Retinal pigment epithelial cell (primary cell): ENCODE measurements at places on chromosomes 2 and 18.

GRCh38 chr2:50241282-50241681 is 790.6 kb downstream of the NRXN1 start:
- no peak for DNase-seq

DNA sequence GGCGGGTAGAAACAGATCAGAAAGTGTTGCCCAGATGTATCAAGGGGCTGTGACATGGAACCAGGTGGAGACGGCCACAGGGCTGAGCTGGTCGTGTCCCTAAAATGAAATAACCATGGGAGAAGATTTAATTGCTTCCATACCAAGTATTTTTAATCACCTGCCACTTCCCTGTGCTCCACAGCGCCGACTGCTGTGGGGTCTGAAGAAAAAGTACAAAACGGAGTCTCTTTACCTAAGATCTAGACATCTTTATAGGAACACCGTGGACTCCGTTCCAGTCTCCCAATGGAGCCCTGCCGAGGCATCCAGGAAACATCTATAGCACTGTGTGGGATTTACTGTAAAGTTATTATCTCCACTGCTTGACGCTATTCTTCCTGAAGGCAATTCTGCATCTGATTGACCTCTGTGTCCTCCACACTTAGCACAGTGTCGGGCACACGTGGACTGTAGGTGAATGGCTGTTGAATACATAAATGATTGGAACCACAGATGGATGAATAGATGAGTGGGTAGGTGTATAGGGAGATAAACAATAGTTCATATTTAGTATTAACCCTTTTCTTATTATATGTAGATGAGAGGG is 21.6 kb upstream of the GYPC start:
- no peak for DNase-seq

GRCh38 chr2:95047629-95048510 is 22.4 kb downstream of the MAL start:
- DNase-seq: no peak

GRCh38 chr2:111182121-111182520 is 61.4 kb downstream of the BCL2L11 start:
- no peak for DNase-seq

DNA sequence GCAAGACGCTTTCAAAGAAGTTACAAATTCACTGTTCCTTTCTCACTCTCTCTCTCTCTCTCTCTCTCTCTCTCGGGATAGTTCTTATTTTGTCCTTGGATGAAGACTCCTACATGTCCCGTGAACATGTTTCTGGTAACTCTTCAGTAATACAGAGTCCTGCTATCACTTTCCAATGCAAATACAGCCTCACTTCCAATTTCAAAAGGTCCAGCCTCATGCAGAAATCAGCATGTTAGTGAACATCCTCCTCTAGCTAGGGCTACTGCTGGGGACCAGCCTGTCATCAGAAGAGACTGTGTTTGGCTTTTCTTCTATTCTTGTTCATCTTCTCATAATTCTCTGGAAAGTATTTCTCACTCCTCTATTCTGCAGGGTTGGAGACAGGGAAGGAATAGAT is 1306.7 kb upstream of the CELF4 start:
- DNase-seq: no peak

GRCh38 chr2:210997373-210997772 is 441.0 kb downstream of the CPS1 start:
- DNase-seq: no peak

- peak; percentile 43 for DNase-seq
Measured at GRCh38 chr2:154484338-154485099, 214.0 kb upstream of the KCNJ3 start.

DNA sequence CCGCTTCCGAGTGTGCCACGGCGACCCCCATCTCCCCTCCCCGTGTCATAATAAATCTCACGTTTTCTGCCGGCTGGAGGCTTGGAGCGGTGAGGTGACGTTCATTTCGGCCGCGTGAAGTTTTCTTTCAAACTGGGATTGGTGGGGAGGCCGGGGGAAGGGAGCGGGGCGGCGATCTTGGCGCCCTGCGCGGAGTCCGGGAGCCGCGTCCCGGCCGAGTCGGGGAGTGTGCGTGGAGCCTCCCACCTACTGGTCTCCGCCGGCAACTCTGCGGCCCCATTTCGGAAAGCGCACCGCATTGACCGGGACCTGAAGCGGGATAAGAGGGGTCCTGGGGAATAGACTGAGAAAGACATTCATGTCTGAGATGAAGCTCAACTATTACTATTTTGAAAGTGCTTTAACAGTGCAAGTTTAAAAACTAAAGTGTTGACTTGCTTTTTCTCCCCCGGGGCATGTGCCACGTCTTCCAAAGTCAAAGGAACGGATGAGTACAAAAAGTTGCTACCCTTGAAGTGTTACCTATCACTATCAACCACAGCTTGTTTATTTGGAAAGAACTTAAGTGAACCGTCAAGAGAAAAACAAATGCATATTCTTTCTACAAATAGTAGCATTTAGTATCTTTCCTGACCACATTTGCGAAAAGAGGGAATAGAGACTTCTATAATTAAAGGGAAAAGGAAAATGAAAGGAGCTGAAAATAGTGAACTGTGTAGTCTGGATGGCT is 818 bp upstream of the IKZF2 start:
- no peak for DNase-seq

GRCh38 chr2:224196810-224197209 is 157.7 kb upstream of the SERPINE2 start:
- no peak for DNase-seq

- no peak for DNase-seq
Measured at GRCh38 chr2:15189216-15189615, 371.9 kb downstream of the NBAS start.

DNA sequence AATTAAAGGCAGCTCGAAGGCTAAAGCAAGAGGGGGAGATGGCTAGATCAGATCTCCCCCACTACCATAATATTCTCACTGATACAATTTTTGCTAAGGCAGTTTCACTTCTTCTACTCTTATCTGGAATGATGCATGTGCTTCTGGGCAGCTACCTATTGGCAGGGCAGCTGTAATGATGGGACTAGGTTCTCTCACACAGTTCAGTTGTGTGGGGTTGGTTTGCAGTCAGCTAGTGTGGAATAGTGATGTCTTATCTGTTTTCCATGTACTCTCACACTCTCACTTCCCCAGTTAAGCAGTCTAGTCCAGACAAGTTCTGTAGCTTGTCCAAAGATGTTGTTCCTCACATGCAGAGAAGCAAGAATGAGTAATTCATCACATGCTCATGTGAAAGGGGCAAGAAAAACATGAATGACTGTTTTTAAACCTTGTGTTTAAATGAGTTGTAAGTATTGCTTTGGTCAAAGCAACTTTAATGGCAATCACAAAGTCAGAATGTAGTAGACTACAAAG is 836.1 kb downstream of the CBLN2 start:
- no peak for DNase-seq

DNA sequence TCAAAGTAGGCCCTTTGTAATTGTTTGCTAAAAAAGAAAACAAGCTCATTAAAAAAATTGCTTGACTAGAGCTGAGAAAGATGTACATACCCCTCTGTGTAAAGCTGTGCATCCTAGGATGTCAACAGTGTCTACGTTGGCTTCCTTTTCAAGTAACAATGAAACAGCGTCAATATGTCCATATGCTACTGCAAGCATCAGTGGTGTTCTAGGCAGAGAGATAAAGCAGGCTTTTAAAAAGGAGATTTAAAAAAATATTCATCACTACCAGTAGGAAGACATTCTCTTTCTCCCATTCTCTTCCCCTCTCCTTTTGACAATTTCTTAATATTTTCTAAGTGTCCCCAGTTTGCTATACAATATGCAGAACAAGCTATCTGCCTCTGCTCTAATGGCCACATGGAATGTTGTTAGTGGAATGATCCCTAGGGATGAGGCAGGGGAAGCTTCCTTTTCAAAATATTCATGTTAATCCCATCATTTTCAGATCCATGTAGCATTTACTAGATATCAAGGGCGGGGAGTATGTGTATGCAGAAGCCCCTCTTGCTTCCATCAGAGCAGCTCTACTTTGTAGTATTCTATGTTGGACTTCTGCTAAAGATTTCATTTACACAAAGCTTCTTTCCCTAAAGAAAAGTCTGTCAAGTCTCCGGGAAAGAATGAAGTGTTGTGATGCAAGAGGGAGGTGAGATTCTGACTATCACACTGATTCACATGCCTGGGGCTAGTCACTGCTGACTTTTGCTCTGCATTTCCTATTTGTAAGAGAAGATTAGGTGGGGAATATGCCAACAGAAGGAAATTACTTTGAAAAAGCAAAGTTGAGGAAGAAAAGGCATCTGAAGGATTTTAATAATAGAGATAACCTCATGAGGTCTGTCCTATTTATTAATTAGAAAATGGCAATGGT is 81.5 kb upstream of the PGAP1 start:
- no peak for DNase-seq

- no peak for DNase-seq
Measured at GRCh38 chr2:23375448-23375847, 9.5 kb upstream of the KLHL29 start.

DNA sequence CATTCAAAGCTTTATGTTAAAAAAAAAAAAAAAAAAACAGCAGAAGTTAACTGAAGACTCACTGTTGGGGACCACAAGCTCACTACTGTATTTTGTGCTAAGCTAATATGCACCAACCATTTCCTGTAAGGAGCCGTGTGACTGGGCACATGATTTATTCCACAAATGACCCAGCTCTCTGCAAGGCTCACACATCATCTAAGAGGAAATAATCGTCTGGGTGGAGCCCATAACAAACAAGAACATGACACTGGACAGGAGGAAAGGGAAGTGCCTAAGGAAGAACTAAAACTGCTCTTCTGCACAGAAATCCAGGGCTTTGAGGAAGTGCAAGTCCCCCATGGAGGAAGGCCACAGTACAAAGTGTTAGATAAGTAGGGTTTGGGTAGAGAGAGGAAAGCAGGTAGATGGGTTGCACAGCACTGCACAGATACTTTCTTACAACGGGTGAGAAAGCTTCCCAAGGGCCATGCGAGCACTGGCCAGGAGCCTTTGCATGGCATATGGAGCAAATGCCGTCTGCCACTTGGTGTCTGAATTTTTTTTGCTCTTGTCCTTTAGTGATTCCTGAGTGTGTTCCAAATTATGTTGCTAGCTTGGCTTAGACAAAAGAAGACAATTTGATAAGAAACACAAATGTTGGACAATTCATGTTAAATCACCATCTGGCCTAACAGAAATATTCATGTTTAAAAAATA is 24.4 kb downstream of the NFE2L2 start:
- DNase-seq: peak; percentile 61

DNA sequence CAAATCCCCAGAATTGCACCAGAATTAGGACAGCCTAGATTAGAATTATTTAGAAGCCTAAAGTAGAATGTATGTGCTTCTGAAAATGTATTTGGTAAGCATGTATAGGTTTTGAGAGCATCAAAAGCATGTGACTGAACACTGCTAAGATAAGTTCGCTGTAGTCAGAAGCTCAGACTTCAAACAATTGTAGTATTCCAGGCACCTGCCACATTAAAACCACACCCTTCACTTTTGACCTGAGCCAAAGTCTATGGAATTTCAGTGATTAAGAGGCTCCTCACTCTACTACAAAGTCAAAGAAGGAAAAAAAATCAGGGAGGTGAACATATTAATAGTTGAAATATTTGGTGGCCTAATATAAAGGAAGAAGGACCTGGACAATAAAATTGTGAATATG is 8.2 kb downstream of the KCNJ3 start:
- no peak for DNase-seq

DNA sequence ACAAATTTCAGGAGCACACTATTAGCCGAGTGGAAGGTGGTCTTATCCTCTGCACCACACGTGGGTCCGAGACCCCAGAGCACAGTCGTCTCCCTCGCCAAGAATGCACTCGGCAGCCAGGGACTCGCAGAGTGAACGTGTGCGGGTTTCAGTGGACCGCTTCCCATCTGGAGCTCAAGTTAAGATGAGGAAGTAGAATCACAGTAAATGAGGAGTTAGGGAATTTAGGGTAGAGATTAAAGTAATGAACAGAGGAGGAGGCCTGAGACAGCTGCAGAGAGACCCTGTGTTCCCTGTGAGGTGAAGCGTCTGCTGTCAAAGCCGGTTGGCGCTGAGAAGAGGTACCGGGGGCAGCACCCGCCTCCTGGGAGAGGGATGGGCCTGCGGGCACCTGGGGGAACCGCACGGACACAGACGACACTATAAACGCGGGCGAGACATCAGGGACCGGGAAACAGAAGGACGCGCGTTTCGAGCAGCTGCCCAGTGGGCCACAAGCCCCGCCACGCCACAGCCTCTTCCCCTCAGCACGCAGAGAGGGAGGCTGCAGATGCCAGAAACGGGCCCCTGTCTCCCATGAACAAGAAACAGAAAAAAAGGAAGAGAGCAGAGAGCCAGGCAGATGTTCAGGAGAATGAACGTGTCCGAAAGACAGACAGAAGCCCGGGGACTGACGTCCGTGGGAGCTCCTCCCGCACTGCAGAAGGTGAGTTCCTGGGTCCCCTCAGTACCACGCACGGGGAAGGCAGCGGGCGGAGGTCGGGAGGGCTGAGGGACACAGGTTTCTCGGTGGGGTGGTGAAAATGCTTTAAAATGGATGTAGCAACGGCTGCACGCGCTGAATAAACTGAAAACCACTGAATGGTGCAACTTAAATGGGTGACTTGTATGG is 5.4 kb upstream of the KCNG2 start:
- DNase-seq: no peak

- no peak for DNase-seq
Measured at GRCh38 chr2:190668892-190669291, 20.0 kb downstream of the NAB1 start.

GRCh38 chr2:69087211-69087911 is 74.4 kb downstream of the ANTXR1 start:
- DNase-seq: no peak

- DNase-seq: no peak
Measured at GRCh38 chr2:45131587-45131986, 122.3 kb upstream of the SIX2 start.

DNA sequence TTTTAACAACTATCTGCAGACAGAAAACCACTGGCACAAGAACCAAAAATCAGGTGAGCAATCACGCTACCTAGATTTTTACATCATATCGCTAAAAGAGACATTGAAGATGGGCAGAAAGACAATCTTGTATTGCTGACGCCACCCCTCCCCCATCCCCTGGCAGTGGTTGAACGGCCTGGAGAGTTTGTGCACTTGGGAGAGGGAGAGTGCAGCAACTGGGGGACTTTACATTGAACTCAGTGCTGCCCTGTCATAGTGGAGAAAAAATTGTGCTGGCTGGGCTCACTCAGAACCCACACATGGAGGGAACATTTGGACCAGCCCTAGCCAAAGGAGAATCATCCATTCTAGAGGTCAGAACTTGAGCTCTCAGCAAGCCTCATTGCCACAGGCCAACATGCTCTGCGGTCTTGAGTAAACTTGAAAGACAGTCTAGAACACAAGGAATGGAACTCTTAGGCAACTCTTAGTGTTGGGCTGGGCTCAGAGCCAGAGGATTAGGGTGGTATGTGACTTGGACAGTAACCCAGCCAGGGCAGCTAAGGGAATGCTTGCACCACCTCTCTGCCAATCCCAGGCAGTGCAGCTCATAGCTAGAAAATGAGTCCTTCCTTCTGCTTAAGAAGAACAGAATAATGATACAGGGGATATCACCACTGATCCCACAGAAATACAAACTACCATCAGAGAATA is 220.0 kb upstream of the CYP26B1 start:
- peak; percentile 81 for DNase-seq

- DNase-seq: no peak
Measured at GRCh38 chr2:9844576-9844975, 1.3 kb downstream of the TAF1B start.
